RCC 7860 (cell line): ENCODE measurements at places on chromosomes 1 and 21.

DNA sequence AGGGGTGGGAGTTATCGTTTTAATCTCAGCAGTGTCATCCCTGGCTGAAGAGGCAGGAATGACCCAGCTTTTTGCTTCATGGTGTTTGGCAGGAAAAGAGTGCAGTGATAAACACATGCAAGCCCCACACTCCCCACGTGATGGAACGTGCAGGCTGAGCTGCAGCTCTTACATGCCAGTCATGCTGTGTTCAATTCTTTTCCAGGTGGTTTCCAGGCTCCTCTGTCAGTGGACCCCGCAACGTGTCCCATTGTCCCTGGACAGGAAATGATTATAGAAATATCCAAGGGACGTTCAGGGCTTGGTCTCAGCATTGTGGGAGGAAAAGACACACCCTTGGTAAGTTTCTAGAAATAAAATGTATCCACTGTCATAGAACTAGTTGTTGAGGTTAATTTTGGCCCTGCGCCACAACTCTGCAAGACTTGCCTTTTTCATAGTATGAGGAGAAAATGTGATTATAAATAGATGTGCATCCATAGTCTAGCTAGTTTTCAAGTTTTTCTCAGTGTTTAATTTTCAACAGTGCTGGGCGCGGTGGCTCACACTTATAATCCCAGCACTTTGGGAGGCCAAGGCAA is 110.2 kb upstream of the L1TD1 start:
- no peak for DNase-seq

GRCh38 chr1:212290608-212291007 is 5.4 kb downstream of the PPP2R5A start:
- DNase-seq: no peak

GRCh38 chr1:99950486-99950885 is 19.3 kb upstream of the SLC35A3 start:
- DNase-seq: no peak

- no peak for DNase-seq
These were observed 55.9 kb downstream of the SEC16B start for GRCh38 chr1:177913762-177914540.

DNA sequence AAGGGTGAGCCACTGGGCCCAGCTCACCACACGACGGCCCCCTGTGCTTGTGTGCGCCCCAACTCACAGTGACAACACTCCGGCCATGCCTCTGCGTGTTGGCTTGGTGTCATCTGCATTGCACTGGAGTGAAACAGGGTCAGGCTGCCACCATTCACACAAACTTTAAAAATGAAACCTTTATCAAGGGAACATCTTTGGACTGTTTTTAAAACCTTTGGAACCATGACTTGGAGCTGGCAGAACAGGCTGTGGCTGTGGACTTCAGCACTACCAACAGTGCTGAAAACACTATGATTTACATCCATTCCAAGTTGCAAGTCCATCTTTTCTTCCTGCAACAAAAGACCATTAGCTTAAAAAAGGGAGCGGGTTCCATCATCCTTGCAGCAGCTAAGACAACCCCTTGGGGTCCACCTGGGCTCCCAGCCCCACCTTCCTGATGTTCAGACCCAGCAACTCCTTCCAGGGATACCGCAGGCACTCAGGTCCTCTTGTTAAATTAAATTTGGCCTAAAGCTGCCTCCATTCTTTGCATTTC is 25.6 kb downstream of the POFUT2 start:
- no peak for DNase-seq

GRCh38 chr1:172398193-172398592 is 22.3 kb upstream of the C1orf105 start:
- no peak for DNase-seq

- DNase-seq: no peak
These were observed 171.5 kb downstream of the AJAP1 start for GRCh38 chr1:4825800-4826450.

- no peak for DNase-seq
These were observed 1.9 kb downstream of the SH2D2A start for GRCh38 chr1:156814571-156815260.

GRCh38 chr1:155968670-155969069 is 9.7 kb downstream of the ARHGEF2 start:
- no peak for DNase-seq

GRCh38 chr1:236502972-236503639 is 20.7 kb upstream of the LGALS8 start:
- peak; percentile 30 for DNase-seq

- no peak for DNase-seq
These were observed 81.9 kb upstream of the NR5A2 start for GRCh38 chr1:199945591-199945990.

- no peak for DNase-seq
These were observed 22.1 kb upstream of the ATF3 start for GRCh38 chr1:212586206-212587015.

GRCh38 chr1:170592591-170593111 is 60.7 kb downstream of the GORAB start:
- DNase-seq: no peak

- no peak for DNase-seq
These were observed 11.9 kb downstream of the PTPN22 start for GRCh38 chr1:113859478-113860175.

DNA sequence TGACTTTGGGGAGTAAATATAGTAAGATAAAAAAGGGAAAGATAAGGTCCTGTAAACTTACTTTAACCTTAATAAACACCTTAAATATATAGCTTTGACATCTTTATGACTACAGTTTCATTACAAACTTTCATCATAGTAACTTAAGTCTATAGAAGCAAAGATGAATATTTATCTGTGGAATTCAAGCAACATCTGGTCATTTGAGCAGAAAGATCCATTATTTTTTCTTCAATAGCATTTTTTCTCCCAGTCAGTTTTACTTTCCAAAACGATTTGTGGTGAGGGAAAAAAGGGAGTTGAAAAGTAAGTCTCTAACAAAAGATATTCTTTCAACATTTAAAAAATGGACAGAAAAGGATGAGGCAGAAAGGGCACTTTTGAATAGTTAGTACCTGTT is 69.0 kb downstream of the HMCN1 start:
- DNase-seq: no peak

GRCh38 chr1:227766015-227766634 is 30.9 kb downstream of the SNAP47 start:
- DNase-seq: peak; percentile 56

- DNase-seq: no peak
These were observed 11.8 kb upstream of the ZFP69B start for GRCh38 chr1:40438391-40439015.

GRCh38 chr1:15081102-15081501 is 72.4 kb upstream of the TMEM51 start:
- no peak for DNase-seq

DNA sequence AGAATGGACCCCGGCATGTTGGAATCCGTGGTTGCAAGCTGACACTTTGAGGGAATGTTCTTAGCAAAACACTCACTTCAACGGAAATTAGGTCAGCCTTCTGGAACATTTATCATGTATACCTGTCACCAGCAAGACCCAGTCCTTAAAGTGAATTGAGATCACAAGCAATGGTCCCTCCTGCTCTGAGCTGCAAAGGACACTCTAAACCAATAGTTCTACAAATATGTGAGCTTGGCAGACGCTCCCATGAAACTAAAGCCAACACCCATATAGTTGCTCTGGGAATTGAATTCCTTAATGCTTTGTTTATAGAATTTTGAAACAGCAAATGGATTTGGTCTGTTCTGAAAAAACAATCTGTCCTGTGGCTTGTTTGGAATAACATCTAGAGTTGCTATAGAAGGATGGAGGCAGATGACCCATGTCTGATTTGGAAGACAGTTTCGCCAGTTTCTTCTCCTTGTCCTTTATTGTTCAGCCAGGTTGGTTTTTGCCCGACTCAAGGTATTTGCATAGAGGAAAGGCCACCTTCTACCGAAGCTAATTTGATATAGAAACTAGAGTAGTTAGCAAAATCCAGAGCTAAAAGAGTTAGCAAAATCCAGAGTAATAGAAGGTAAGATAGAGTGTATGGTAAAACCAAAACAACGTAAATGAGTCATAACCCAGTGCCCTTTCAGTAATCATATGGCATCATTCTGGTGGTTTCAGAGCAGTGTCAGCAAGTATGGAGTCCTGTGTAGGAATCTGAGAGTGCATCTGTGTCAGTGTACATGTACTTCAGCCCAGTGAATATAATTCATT is 236.2 kb downstream of the NFIA start:
- peak; percentile 22 for DNase-seq

DNA sequence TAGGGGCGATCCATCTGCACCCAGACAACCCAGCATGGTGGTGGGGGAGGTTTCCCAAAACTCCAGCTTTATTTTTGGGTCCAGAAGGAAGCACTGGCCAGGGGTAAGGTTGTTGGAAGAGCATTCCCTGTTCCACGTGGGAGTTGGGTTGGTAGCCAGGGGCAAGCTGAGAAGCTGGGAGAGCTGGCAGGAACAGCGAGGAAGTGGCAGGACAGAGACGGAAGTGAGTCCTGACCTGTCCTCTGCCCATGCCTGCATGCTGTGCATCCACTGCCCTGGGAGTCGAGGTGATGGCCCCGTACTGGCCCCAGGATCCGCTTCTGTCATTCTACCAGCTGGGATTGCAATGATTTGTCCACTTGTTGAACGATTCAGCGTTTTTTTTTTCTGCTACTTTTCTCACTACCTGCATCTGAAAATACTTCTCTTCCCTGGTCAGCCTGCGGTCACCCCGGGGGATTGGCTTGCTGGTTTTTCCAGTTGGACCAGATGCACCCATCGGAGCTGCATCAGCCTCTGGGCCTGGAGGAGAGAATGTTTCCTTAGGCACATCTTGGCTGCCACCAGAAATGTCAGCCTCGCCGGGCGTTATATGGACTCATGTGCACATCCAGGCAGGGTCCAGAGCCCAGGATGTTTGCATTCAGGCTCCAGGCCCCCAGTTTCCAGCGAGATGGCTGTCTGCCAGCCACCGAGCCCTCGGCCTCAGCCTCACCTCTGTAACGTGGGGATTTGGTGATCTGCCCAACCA is 28.3 kb upstream of the TMPRSS2 start:
- no peak for DNase-seq

- no peak for DNase-seq
These were observed 43.5 kb downstream of the LGR6 start for GRCh38 chr1:202237052-202237451.

- DNase-seq: no peak
These were observed 166.9 kb downstream of the HLX start for GRCh38 chr1:221045842-221046831.

DNA sequence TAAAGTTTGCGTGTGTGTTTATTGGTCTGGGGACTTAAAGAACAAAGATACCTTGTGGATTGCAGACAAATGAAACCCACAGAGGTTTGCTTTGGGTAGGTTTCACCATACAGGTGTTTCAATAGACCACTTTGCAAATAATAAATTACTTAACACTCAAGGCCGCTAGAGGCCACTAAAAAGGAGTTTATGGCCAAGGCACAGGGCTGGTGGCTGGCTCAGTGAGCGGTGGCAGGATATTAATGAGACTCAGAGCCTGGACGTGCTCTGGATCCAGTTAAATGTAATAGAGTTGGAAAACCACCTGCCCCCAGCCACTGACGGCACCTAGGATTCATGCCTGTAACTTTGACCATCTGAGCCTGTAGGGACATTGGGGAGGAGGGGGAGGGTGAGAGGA is 44.5 kb downstream of the LRRC38 start:
- no peak for DNase-seq

- no peak for DNase-seq
These were observed 48.0 kb upstream of the FOXD3 start for GRCh38 chr1:63274371-63274770.

DNA sequence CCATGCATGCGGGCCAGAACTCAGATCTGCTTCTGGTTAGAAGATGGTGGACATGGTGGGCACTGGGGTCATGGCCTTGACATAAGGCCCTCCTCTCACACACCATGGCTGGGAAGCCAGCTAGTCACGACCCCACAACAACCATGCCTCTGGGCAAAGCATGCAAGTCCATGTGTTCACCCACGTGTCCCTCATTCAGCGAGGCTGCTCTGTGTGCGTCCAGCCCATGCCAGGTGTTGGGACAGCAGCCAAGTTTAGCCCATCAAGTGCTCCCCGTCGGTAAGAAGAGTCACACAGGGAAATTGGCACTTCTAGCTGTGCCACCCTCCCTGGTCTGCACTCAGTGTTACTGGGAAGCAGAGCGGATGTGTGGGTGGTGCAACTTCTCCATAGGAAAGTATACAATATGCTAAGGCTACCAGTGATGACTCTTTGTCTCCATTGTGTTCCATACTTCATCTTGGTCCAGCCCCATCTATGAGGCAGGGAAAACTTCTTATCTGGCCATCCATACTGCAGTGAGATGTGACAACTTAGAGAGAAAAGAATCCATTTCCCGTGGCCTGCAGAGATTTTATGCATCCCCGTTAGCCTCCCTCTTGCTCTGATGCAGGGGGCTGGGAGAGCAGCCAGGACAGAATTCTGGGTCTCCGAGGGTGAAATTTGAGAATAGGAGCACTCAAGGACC is 198.0 kb downstream of the GRIK3 start:
- DNase-seq: no peak

DNA sequence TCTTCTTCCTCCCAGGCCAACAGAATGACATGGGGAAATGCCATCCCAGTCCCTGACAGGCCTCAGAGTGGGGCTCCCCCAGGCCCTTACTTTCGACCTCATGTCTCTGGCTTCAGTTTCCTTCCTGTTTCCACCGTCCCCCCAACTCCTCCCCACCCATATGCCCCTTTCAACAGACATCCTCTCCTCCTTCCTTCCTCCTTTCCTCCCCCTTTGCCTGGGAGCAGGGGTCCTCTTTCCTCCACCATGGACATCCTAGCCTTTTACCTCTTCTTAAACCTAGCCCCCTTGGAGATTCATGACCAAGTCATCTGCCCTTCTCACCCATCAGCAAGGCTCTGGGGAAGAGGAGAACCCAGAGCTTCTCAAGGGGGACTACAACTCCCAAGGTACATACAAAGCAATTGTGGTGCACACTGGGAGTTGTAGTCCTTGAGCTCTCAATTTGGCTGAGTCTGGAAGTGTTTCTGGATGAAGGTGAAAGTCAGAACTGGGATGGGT is 4.0 kb downstream of the ZBTB7B start:
- DNase-seq: no peak

- no peak for DNase-seq
These were observed 99.6 kb upstream of the USP24 start for GRCh38 chr1:55314740-55315139.

DNA sequence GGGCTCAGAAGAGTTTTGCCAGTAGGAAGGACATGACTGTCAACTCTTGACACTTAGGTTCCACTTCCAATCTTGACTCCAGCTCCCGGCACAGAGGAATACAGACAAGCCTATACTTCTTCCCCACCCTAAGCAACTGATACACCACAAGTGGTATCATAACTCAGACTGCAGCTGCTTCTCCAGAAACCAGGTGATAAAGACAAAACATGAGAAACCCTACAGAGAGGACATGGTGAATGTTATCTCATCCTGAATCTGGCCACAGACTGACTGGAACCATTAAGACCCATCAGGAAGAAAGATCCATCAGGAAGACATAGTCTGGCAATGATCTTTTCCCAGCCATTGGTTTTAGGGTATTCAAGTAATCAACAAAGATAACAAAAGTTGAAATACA is 13.8 kb downstream of the PAXBP1 start:
- no peak for DNase-seq

- DNase-seq: no peak
These were observed at the start of gene WNT9A for GRCh38 chr1:227947676-227948492. TSS of gene WNT9A (minus strand) at chr1:227947932. CDS start at chr1:227947887, 45 bp downstream.
